Activated CD8-positive, alpha-beta memory T cell treated with anti-CD3 and anti-CD28 coated beads for 4 hours (primary cell): ENCODE measurements at places on chromosomes 2 and 18.

- DNase-seq: no peak
These were observed 26.8 kb downstream of the DIS3L2 start for GRCh38 chr2:231988179-231988866.

DNA sequence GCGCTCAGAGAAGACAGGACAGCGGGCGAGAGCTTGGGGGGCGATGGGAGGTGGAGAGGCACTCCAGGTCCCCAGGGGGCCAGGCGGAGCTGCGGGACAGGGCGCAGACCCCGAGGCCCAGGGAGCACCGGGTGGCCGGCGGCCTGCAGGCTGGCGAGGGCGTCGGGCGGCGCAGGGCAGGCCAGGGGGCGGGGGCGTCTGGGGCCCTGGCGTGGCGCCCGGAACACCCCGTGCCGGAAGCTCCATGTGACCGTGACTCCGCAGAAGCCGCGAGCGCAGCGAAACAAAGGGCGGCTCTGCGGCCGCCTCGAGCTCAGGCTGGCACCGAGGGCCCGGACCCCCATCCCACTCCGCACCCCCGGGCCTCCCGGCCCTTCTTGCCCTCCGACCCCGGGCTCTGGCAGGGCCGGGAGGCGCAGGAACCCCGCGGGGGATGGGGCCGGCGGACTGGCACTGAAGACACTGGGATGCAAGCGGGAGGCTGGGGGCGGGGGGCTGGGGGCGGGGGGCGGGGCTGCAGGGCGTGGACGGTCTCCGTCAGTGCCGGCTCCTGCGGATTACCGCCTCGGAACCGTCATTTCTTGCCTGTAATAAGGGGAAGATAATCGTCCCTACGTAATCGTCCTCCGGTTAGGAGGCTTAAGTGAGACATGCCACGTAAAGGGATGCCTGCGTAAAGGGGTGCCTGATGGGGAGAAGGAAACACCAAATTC, 19.1 kb downstream of the SH2D6 start:
- peak; percentile 55 for DNase-seq

DNA sequence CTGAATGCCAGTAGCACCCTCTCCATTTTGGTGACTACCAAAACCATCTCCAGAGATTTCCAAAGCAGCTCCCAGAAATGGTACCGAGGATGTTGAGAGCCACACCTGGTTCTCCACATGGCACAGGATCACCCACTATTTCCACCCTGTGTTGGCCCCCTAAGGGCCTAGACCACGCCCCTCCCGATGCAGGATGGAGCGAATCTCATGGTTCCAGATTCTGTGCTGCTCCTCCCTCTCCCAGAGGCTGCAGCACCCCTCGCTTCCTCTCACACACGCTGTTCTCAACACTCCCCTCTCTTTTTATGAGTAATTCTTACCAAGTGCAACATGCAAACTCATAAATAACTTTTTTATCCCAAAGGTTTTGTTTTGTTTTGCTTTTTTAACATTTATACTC, 571.5 kb downstream of the STK39 start:
- DNase-seq: no peak

DNA sequence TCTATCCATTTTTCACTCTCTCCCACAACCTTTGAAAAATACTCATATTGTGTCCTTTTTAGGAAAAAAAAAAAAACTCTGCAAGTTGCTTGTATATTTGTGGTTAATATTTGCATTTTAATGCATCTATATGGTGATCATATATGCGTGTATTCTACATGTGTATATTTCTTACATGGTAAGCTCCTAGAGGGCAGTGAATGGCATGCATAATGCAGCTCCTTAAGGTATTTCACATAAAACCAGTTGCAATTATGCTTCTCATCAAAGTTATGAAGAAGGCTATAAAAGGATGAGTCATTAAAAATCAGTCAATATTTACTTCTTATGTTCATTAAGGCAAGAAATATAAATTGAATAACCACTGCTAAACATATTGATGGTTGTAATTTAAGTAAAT, 100.8 kb downstream of the LRP1B start:
- no peak for DNase-seq

DNA sequence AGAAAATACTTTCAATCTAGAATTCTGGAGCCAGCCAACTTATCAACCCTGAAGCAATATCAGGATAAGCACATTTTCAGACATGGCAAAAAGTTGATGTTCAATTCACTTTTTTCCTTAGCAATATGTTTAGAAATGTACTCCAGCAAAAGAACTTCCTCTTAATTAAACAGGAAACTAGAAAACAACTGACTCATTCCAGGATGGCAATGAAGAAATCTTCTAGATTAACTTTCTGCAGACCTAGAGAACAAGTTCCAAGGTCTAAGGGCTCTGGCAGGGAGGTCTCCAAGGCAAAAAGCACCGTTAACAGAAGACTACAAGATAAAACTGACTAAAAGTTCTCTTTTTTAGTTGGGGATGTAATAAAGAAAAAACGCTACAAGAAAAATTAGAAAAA, 69.2 kb upstream of the VWC2L start:
- DNase-seq: no peak

- DNase-seq: no peak
These were observed 118.3 kb downstream of the CAPN13 start for GRCh38 chr2:30688956-30689401.

GRCh38 chr2:171447675-171448074, 13.6 kb downstream of the DCAF17 start:
- DNase-seq: no peak
